Cortex of kidney (tissue), 1 donor: ENCODE measurements at places on chromosomes 16 and 17.

DNA sequence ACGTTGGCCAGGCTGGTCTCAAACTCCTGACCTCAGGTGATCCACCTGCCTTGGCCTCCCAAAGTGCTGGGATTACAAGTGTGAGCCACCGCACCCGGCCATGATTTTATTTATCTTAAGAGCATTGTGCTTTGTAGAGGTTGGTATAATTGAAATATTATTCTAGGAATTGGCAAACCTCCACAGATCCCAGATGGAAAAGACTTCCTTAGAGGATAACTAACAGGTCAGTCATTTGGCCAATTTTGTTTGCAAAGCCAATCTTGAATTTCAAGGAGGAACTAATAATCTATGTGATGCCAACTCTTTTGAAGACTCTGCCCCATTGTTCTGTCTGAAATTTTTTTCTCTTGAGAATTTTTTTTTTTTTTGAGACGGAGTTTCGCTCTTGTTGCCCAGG lies 46.7 kb upstream of the SLC5A10 start:
- DNase-seq, result no peak

DNA sequence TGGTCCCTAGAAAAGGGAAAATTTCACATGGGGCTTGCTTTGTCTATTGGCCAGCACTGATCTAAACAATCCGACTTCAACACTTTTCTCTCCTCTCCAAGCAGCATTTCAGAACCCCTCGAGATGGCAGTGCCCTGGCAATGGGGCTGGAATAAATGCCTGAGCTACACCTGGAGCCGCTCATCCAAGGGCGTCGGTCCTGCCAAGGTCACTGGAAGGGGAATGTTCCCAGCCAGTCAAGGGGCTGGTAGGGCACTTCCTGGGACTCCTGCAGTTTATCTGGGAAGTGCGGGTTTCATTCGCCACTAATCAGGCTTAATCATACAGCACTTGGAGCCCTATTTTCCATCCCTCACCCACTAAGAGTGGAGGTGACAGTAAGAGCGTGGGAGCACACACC lies 17.1 kb downstream of the MEAK7 start:
- no peak for DNase-seq

DNA sequence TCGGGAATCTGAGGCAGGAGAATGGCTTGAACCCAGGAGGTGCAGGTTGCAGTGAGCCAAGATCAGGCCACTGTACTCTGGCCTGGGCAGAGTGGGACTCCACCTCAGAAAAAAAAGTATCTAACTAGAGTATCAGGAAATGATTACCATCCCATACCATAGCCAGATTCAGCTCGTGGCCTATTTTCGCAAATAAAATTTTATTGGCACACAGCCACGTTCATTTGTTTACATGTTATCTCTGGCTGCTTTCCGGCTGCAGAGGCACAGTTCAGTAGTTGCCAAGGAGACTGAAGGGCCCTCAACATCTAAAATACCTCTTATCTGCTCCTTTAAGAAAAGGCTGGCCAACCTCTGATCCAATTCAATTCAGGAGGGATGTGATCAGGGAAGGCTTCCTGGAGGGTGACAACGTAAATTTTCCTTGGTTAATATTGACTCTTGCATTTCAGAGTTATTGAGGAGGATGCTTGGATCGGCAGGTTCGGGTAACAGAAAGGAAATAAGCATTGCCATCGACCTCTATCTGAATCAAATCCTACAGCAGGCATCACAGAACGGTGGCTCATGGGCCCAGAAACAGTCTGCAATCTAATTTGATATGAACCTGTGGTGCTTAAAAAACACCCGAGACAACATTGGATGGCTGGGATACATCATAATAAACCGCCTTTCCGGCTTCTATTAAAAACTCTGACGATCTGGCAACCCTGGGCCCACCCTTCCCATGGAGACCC lies 73.8 kb downstream of the XYLT1 start:
- no peak for DNase-seq

DNA sequence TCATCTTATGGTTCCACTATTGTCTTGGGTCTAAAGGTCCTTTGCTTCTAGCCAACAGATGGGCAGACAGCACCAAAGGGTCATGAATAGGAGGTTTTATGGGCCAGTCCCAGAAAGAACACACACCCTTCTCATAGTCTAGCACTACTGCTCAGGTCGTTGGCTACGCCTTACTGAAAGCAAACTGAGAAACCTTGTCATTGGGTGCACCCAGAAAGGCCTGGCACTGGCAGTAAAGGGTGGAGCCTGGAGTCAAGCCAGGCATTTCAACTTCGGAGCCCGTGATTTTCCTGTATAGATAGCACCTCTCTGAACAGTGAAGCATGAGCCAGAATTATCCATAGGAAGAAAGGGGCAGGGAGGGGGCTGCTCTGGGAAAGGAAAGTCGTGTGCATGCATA lies 74.9 kb downstream of the VAT1L start:
- no peak for DNase-seq

DNA sequence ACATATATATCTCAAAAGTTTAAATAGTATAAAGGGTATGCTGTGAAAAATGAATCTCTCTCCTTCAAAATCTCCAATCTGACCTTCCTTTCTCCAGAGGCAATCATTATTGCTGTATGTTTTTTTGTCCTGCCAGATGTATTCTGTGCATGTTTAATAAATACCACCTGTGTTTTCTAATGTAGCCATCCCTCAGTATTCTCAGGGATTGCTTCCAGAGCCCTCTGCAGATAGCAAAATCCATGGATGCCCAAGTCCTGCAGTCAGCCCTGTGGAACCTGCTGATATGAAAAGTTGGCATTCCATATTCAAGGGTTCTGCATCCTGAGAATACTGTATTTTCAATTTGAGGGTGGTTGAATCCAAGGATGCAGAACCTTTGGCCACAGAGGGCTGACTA lies 42.9 kb downstream of the BPTF start:
- DNase-seq, result no peak

DNA sequence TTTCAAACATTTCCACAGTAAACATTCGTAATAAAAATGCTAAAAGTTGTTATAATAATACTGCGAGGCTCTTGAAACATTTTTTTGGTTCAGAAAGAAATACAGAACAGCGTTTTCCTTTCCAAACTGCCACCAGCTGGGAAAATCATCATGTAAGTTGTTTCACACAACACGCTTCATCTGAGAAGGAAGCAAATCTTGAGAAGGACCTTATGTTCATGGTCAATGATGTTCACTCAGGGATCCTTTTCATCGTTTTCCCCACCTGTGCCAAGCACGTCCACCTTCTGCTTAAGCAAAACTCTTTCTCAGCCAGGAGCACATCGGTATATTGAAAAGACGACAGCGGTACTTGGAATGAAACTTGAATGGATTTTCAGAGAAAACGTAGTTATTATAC lies 274.5 kb upstream of the ELAC2 start:
- no peak for DNase-seq

- no peak for DNase-seq
Observed at GRCh38 chr16:622920-623280, 7.9 kb upstream of the WFIKKN1 start.

DNA sequence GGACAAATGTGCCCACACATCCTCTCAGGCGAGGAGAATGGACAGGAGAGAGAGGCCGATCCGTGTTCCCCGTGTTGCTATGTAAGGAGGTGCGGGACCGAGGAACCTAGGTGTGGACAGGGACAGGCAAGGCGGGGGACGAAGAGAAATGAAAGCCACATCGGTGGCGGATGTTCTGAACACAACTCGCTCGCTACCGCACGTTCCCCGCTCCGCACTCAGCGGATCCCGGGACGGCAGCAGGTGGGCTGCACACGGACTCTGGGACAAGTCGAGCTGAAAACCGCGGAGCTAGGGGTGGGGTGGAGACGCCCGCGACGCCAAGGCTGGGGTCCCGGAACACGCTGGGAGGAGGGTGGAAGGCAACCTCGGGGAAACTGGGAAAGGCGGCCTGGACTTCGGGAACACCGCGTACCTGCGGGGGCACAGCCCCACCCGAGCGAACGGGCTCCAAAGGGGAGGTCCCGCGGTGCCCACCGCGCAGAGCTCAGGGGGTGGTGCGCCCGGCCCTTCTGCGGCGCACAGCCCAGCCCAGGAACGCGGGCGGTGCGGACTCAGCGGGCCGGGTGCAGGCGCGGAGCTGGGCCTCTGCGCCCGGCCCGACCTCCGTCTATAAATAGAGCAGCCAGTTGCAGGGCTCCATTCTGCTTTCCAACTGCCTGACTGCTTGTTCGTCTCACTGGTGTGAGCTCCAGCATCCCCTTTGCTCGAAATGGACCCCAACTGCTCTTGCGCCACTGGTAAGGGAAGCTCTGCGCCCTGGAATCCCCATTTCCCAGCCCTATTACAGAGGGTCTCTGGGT lies at the start of gene MT1E:
Gene MT1E, plus strand, starts transcription at position 642 of the 803 bp plus-strand sequence. Its CDS starts 71 bp downstream, at position 713.
- peak; percentile 44 for DNase-seq

DNA sequence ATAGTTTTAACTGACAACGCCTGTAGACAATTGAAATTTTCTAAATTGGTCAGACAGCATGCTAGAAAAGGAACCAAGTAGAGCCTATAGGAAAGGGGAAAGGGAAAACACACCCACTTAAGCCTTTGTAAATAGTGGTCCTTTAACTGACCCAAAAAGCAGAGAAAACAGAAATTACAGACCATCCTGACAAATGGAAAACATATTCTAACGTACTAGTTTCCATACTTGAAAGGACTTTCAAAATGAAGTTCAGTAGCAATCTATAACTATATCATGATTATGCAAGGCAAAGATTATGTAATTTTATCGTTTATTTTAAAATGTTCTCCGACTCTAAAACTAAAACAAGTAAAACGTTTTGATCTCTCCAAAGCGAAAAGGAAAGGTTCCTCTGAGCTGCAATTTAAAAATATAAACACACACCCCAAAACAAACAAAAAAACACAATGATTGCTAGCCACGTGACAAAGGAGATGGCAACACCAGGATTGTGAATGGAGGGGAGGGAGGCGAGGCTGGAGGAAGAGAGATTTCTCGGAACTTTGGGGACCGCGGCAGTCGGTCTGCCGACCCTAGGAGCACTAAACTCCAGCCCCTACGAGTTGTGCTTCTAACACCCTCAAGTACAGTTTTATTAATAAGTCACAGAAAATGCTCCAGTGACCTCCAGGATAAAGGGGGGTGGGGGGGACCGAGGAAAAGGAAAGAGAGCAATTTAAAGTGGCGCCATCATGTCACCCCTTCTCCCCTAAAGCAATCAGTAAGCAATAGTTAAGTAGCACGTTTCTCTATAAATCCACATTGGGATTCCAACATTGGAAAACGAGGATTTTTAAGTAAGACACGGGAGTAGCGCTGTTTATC lies 1.7 kb downstream of the KANSL1 start:
- DNase-seq, result no peak

DNA sequence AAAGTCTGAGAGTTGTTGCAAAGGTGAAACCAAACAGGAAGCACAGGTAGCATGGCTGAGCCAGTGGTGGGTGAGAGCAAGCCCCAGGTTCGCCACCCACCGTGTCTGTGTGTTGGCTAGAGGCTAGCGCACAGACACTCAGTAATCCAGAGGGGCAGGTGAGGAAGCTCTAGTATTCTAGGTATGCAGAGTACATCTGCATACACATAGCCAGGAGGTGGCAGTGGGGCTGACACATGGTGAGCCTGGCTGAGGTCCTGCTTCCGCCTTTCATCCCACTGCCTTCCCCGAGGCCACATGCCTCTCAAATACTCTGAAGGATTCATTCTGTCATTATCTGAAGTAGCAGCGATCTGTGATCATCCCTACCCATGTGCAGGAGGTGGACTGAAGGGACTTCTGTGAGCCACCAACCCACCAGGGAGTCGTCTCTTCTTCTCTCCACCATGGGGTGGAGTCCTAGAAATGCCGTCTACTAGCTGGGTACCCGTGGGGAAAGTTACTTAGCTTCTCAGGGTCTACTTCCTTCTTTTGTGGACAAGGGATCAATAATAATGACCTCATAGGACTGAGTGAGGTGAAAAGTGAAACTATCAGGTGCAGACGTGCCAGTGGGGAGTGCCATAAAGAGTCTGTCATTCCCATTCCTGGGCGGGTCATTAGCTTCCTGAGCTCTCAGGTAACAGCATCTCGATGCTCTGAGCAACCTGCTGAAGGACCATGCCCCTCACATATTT lies 36.0 kb upstream of the ICAM2 start:
- no peak for DNase-seq

DNA sequence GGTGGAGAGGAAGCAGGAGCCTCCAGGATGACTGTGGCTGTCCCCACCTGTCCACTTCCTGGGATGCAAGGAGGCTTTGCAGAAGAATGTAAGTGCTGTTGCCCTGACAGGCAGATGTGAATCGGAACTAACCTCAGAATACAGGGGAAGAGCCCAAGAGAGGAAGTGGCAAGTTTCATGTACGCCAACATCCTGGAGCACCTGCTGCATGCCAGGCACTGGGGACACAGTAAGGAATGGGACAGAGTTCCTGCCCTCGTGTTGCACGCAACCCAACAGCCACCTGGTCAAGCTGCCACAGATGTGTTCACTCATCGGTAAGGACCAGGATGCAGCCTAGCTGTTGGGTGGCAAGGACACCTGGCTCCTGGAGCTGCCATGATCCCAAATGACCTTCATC lies 98.6 kb upstream of the RPL38 start:
- DNase-seq, result no peak

DNA sequence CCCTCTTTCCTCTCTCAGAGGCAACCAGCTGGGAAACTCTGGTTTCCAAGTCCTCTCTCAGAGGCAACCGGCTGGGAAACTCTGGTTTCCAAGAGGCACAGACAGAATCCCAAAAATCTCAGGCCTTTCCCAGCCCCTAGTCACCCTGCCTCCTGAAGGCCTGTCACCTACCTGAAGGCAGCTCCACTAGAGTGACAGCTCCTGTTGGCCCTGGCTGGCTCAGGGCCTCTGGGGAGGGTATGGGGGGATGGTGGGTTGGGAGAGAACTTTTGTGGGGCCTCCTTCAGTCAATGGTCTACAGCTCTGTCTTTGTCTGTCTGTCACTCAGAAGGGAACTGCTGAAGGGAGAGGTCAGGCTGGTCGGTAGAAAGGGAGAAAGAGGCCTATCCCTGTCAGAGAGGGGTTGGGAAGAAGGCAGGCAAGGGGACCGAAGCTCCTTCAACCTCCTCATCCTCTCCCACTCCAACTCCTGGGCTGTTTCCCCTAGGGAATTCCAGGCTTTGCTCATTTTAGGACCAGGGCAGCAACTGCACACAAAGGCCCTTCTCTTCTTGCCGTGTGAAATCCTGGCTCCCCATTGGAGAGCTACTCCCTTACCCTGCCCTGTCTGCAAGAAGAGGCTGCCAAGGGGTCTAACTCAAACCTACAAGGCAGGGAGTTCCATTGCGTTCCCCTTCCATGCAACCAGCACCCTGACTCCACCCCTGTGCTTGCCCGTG lies 23.6 kb downstream of the COPZ2 start:
- DNase-seq, result no peak

DNA sequence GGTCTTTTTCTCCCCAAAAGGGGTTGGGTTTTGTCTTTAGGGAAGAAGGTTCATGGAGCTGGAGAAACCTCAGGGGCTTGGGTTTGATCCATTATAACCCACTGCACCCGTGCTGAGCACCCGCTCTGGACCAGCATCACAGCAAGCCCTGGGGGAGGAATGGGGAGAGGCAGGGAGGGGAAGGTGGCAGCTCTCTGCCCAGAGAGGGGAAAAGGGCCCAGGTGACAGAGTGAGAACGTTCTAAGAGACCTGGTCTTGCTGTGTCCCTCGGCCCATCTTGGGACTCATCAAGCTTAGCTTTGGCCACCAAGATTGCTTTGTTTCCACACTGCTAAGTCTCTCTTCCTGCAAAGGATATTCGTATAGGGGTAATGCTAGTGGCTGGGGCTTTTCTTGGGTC lies 38.2 kb upstream of the TAC4 start:
- DNase-seq, result no peak
